GM04504 (cell line): ENCODE measurements at places on chromosomes 12 and 14.

- DNase-seq, result no peak
These were observed 1111.4 kb downstream of the FLRT2 start for GRCh38 chr14:86641310-86641709.

- peak; percentile 6 for DNase-seq
These were observed 51.2 kb downstream of the TESC start for GRCh38 chr12:117047810-117048584.

GRCh38 chr12:110537605-110538409 is 35.7 kb downstream of the RAD9B start:
- DNase-seq, result no peak

GRCh38 chr12:69994724-69995173 is 169.7 kb downstream of the MYRFL start:
- DNase-seq, result no peak

- DNase-seq, result no peak
These were observed 53.4 kb downstream of the PLBD1 start for GRCh38 chr12:14514154-14514842.

DNA sequence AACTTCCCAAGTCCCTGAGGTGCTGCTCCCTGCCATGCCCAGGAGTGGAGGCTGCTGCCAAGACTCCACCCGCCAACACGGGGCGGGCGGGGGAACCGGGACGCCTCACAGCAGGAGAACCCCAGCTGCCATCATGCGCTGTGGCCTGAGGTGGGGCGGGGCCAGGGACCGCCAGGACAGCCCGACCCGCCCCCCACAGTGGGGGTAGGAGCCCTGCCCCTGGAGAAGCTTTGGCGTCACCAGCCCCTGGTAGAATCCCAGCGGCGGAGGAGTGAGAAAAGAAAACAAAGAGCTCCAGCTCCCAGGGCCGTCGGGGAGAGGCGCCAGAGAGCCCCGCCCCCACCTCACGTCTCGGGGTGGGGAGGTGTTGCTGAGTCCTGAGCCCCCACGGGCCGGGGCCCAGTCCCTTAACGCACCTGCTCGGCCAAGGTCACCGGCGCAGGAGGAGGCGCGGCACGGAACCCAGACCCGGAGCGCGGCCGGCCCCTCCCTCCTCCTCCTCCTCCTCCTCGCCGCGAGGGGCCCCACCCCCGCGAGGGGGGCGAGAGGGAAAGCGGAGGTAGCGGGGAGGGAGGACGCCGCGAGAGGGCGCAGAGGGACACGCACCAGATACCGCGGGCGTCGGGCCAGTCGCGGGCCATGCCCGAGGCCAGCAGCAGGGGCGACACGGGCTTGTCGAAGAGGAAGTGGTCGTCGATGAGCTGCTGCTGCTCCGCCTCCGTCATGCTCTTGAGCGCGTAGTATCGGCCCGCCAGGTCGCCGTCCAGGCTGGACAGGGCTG is 1.8 kb downstream of the CKB start:
- no peak for DNase-seq

DNA sequence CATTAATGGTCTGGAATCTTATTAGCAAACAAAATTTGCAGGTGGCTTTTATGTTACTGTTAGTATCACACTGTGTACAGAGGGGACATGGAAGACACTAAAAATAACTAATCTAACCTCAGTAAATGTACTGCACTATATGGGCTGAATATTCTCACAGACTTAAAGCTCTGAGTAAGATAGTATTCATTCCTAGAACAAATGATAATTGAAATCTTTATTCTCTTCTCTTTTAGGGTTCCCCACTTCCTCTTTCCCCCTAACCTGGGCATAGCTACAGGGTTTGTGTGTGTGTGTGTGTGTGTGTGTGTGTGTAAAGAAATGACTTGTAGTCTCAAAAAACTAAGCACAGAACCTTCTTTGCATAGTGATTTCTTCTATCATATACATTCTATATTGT is 21.4 kb upstream of the HECTD1 start:
- DNase-seq, result no peak

DNA sequence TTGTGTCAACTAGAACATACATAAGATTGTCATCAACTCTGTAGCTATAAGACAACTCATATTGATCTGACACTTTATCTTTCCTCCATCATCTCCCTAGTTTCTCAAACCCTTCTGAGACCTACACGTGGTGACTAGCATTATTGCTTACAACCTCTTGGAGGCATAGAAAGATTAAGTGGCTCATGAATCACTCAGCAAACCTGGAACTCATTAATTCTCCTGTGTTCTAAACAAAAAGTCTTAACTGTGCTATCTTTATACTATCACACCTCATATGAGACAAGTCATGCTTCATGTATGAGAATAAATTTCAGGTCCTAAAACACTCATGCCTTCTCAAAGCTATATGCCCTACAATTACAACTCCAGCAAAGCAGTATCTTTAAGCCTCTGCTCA is 408.6 kb upstream of the SYT1 start:
- DNase-seq, result no peak
